Fibroblast of pulmonary artery (primary cell): ENCODE measurements at places on chromosomes 7 and 10.

GRCh38 chr7:69448071-69448470, 150.2 kb upstream of the AUTS2 start:
- DNase-seq, result peak; percentile 2

GRCh38 chr7:47225387-47226131, 356.4 kb downstream of the TNS3 start:
- DNase-seq, result peak; percentile 12

- DNase-seq, result no peak
Measured at GRCh38 chr10:5809527-5810154, 3.6 kb downstream of the GDI2 start.

DNA sequence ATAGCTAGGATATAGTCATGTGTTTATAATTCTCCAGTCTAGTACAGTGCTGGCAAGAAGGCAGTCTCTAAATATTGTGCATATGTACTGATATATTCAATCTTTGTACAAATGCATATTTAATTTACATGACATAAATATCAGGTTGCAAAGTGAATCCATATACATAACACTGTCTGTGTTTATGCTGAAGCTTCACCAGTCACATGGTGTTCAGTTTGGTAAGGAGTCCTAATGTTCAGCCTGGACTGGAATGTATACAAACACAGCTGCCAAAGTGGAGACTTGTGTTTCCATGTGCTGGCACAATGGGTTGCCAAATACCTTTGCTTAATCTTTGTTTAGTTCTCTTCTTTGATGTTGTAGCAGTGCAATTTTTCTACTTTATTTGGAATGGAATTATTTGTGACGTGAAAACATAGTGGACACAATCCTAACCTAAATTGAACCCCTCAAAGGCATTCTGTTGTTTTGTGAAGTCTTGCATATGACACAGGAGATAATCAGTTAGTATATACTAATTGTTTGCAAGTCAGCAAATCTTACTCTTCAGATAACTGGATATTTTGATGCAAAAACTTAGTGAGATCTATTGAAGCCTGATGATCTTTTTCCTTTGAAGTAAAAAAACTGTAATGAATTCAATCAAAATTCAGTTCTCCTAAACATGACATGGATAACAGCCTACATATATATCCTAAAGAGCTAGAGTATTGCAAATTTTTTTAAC, 17.3 kb upstream of the ARL4A start:
- DNase-seq, result peak; percentile 55

DNA sequence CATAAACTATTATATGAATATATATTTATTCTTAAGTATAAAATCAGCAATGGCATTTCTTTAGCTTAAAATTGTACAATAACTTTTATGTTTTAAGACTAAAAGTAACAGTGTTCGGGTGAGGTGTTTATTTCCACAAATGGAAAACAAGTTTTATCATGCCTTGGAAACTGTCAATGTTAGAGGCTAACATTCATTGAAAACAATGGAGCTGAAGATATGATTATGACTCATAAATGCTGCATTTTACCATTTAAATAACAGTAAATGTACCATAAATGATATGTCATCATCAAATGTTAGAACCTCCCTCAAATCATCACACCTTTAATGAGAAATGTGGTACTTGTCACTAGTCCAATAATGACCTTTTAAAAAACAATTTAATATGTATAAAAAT, 897.3 kb downstream of the PCDH15 start:
- no peak for DNase-seq

DNA sequence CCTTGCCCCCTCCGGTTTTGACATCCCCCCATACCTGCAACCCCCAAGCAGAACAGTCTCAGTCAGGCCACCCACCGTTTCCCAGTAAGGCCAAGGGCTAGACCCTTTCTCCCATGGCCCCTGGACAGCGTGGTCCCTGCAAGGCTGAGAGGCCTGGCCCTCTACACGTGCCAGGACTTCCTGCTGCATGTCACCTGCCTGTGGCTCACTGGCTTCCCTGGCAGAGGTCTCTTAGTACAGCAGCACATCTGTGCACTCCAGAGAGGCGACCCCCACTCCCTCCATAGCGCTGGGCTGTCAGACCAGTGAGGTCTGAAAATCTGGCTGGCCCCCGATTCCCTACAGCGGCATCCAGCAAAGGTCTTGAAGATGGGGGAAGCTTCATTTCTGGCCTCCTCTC, 26.4 kb upstream of the JAKMIP3 start:
- DNase-seq, result no peak

GRCh38 chr10:70762441-70763175, 22.6 kb downstream of the TBATA start:
- no peak for DNase-seq

DNA sequence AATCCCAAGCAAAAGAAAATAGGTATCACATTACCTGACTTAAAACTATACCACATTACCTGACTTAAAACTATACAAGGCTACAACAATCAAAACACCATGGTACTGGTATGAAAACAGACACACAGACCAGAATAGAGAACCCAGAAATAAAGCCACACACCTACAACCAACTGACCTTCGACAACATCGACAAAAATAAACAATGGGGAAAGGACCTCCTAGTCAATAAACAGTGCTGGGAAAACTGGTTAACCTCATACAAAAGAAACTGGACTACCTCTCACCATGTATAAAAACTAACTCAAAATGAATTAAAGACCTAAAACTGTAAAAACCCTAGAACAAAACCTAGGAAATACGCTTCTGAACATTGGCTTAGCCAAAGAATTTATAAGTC, 22.5 kb downstream of the SNX13 start:
- no peak for DNase-seq

DNA sequence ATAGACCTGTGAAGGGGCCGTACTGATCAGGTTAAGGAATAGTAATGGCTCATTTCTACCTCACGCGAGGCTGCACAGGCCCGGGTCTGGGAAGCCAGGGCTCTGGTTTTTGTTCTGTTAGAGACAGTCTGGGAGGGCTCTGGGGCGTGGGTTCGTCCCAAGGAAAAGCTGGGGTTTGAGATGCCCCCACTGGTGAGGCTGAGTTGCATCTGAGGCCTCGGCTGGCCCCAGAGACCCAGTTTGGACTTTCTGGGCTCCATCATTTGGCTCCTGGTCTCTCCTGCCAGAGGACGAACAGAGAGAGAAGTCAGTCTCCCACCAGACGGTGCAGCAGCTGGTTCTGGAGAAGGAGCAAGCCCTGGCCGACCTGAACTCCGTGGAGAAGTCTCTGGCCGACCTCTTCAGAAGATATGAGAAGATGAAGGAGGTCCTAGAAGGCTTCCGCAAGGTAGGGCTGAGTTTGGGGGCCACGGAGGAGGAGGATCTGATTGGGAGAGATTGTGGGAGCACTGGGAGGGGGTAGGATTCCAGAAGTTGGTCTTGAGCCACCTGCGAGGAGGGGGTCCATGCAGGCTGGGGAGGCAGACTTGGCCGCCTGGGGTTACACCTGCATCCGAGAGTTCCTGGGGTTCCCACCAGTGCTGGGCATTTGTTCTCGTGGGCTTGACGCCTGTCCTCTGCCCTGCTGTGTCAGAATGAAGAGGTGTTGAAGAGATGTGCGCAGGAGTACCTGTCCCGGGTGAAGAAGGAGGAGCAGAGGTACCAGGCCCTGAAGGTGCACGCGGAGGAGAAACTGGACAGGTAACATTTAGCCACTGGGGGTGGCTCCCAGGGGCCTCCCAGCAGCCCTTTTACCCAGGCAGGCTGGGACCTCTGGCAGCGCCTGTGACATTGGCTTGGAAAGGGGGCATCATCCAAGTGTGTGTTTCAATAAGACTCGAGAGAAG, 22.5 kb upstream of the BTBD16 start:
- no peak for DNase-seq
